CD8-positive, alpha-beta memory T cell (primary cell): ENCODE measurements at places on chromosomes 16 and 17.

GRCh38 chr17:57004944-57005579, 27.1 kb downstream of the SCPEP1 start:
- no peak for DNase-seq
- no peak overlapping the region for H3K27ac ChIP-seq
- H3K27me3 ChIP-seq: no peaks in the 10 kb centered on the region

GRCh38 chr17:6547336-6547735, 9.0 kb downstream of the PITPNM3 start:
- H3K4me1 ChIP-seq: peaks cover 9% of the 10 kb centered on the region
- DNase-seq: no peak
- H3K36me3 ChIP-seq: no peaks in the 10 kb centered on the region
- no peak overlapping the region for H3K27ac ChIP-seq

- no peak overlapping the region for H3K27ac ChIP-seq
- no peak overlapping the region for H3K4me3 ChIP-seq
- no peaks in the 10 kb centered on the region for H3K27me3 ChIP-seq
- no peaks in the 10 kb centered on the region for H3K36me3 ChIP-seq
- DNase-seq: no peak
Observed at GRCh38 chr17:42521036-42521435, 15.0 kb upstream of the NAGLU start.

GRCh38 chr17:5031365-5032082, 3.7 kb downstream of the SLC52A1 start:
- DNase-seq: peak; percentile 76
- no peak overlapping the region for H3K27ac ChIP-seq
- no peaks in the 10 kb centered on the region for H3K27me3 ChIP-seq
- peak overlapping the region; percentile 73 for H3K4me3 ChIP-seq
- H3K36me3 ChIP-seq: no peaks in the 10 kb centered on the region

DNA sequence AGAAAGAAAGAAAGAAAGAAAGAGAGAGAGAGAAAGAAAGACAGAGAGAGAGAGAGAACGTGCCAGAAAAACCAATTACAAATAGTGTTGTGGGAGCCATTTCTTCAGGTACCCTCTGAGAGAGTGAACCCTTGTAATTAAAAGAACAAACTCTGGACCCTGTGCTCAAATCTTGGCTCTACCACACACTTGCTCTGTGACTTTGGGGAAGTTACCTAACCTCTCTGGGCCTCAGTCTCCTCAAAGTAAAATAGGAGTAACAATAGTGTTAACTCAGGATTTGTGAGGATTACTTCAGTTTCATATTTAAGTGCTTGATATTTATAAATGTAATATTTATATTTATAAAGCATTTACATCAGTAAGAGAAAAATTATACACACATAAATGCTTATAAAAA, 139.8 kb downstream of the GSG1L start:
- no peaks in the 10 kb centered on the region for H3K36me3 ChIP-seq
- H3K4me1 ChIP-seq: no peaks in the 10 kb centered on the region
- H3K4me3 ChIP-seq: no peak overlapping the region
- no peak overlapping the region for H3K27ac ChIP-seq
- DNase-seq: no peak
